ENCODE measurements at places on chromosomes 3 and 15.

GRCh38 chr15:39362821-39363561, 217.9 kb upstream of the THBS1 start:
- DNase-seq = no peak

GRCh38 chr3:158847885-158848284, 46.0 kb downstream of the MFSD1 start:
- no peak for DNase-seq

- no peak for DNase-seq
These were observed 29.9 kb downstream of the TMEM40 start for GRCh38 chr3:12729051-12729651.

- DNase-seq = no peak
These were observed 103.0 kb downstream of the ISL2 start for GRCh38 chr15:76439542-76439941.

DNA sequence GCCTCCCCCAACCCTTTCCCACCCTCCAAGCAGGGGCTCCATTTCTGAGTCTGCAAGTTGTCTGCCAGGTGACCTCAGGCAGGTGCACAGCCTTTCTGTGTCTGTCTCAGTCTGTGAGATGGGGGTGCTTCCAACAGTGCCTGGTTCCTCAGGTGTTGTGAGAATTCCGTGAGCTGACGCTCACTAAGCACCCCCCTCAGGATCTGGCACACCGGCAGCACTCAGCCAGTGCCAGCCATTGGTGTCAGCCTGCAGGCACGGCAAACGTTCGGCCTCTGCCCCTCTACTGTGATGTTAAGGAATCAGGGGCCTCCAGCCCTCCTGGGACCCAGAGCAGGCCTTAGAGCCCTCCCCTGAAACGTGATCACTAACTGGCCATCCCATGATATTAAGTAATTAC, 2.4 kb downstream of the KLF15 start:
- DNase-seq = no peak
